ENCODE measurements at places on chromosomes 6 and 20.

DNA sequence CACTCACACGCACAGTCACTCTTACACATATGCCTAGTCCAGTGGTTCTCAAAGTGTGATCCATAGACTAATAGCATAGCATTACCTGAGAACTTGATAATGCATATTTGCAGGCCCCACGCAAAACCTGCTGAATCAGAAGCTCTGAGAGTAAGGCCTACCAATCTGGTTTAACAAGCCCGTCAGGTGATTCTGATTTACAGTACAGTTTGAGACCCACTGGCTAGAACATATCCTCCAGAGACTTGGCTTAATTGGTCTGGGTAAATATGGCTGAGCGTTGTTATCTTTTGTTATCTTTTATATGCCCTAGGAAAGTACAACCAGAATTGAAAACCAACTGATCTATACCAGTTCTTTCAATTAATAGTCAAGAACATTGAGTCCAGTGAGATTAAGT, 9.6 kb downstream of the TSPYL4 start:
- DNase-seq, result no peak

GRCh38 chr20:51497542-51498467, 44.7 kb downstream of the NFATC2 start:
- no peak for DNase-seq

DNA sequence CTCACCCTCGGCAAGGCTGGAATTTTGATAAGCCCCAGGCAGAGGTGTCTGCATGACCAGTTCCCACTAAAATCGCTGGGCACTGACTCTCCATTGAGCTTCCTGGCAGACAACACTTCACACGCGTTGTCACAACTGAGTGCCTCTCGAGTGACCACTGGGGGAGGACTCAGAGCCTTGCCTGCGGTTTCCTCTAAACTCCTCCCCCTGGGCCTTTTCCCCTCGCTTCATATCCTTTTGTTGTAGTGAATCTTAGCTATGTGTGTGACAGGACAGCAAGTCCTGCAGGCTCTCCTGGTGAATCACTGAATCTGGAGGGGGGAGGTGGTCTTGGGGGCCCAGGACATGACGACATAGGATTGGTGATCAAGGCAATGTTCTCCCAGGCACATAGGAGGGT, 670.8 kb downstream of the PRKN start:
- DNase-seq, result no peak

DNA sequence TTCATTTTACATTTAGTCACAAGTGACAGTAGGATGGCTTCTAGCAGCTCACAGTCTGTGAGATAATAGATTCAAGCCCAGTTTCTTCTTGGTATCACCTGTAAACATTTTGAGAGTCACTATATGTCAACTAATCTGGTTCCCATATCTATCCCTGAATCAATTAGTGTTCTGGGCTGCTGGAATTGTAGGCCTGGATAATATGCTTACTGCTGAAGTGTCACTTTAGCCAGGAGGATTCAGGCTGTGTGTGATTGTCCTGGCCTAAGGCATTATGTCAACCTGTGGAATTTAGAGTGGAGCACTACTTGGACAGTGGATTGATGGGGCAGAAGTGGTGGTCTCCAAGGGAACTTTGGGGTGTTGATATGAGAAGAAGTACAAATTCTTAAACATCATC, 1071.8 kb upstream of the CITED2 start:
- DNase-seq, result no peak

GRCh38 chr20:48626938-48627736, 200.7 kb downstream of the PREX1 start:
- no peak for DNase-seq
